Activated T-helper 1 cell treated with anti-CD3 and anti-CD28 coated beads, Interleukin-2, amount 50 U/mL, for 16 hours (primary cell): ENCODE measurements at places on chromosomes 3 and 15.
A peak's percentile ranks its signal among the peaks of the same experiment; 100 is the strongest.

DNA sequence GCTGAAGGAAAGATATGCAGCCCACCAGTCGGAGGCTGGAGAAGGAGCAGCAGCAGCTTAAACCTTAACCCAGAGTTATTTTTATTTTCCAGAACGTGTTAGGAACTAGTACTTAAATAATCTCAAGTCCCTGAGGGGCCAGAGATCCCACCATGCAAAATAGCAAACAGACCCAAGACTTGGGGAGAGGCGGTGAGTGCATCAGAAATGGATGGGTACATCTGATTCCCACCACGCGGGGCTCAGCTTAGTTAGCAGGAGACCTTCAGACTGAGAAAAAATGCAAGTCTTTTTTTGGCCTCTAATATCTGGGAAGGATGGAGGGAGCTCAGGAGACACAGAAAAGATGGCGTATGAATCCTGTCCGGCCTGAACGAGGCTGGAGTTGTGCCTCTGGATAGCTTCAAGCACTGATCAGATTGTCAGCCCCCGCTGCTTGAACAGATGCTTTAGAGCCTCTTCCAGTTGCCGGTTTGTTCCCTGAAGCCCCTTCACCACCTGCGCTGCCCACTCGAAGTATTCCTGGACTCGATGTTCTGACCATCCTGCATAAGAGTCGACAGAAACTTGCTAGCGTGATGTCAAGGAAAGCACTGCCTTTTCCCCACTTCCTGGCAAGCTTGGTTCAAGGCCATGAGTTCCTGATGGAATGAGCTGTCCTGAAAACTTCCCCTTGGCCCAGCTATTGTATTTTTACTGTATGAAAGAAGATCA is 1.3 kb downstream of the HDDC3 start:
- DNase-seq = no peak

DNA sequence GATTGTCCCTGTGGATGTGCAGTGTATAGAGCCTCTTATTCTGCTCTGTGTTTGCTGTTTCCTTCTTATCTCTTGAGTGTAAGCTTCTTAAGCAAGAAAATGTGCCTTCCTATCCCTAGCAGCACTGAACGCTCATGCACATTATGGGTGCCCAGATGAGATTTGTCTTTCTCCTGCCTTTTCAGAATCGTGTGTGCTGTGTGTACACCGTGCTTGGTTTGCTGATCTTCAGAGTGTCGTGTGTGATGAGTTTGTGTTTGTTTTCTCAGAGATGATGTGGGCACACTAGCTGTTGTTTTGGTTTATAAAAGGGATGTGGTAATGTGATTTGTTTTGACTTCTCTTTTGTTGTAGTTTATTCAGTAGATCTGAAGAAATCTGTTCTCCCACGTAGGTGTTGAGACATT is 19.7 kb downstream of the GPR171 start:
- DNase-seq = no peak

DNA sequence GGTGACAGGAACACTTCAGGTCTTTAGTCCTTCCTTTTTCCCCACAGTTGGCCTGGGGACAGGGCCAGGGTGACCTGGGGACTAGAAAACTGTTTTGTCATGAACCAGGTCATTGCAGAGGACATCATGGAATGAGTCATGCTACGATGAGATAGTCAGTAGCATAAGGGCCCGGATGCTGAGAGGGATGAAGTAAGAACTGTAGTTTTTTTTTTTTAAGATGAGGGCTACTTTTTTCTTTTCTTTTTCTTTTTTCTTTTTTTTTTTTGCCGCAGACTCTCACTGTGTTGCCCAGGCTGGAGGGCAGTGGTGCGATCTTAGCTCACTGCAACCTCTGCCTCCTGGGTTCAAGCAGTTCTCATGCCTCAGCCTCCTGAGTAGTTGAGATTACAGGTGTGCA is 8.0 kb downstream of the MAP2K5 start:
- DNase-seq = no peak

GRCh38 chr3:134721214-134721613 is 70.4 kb upstream of the KY start:
- no peak for DNase-seq

DNA sequence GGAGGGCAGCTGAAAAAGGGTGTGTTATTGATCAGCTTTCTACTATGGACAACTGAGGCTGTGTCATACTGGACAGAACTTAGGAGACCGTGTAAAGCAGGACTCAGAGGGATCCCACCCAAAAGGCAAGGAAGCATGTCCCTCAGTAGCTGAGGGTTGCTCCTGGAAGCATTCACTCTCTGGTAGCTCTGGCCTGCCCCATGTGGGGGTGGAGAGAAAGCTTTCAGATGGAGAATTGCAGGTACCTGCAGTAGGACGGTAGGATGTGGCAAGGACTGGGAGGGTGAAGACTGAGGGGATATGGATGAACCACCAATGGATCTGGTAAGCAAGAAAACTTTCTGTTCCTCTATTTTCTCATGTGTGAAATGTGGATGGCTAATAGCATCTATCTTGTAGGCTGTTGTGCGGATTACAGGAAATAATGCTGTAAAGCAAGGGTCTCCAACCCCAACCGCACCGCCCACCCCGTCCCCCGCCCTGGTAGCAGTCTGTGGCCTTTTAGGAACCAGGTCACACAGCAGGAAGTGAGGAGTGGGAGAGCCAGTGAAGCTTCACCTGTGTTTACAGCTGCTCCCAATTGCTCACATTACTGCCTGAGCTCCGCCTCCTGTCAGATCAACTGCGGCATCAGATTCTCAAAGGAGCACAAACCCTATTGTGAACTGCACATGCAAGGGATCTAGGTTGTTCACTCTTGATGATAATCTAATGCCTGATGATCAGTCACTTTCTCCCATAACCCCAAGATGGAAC is 157.7 kb upstream of the PROK2 start:
- DNase-seq = no peak

- no peak for DNase-seq
Observed at GRCh38 chr3:123627673-123628670, 43.1 kb upstream of the HACD2 start.

GRCh38 chr3:171850320-171850959 is 7.3 kb downstream of the TMEM212 start:
- DNase-seq = no peak

- no peak for DNase-seq
Observed at GRCh38 chr3:26535151-26535550, 87.4 kb upstream of the LRRC3B start.

GRCh38 chr3:148026009-148026588 is 616.9 kb downstream of the ZIC1 start:
- no peak for DNase-seq

- DNase-seq = no peak
Observed at GRCh38 chr15:64685230-64685888, 90.0 kb downstream of the RBPMS2 start.

- no peak for DNase-seq
Observed at GRCh38 chr3:4474683-4475490, 7.8 kb upstream of the SUMF1 start.

GRCh38 chr3:49339581-49339940 is 292 bp downstream of the USP4 start:
- DNase-seq = peak; percentile 14
